ENCODE measurements at places on chromosomes 5 and 9. TPM values are rescaled to one million over a fixed set of nuclear protein-coding genes. Genes with fewer than 3 reads are reported as not detected.

AHRR gene
- total RNA-seq = 2.3 TPM

DNA sequence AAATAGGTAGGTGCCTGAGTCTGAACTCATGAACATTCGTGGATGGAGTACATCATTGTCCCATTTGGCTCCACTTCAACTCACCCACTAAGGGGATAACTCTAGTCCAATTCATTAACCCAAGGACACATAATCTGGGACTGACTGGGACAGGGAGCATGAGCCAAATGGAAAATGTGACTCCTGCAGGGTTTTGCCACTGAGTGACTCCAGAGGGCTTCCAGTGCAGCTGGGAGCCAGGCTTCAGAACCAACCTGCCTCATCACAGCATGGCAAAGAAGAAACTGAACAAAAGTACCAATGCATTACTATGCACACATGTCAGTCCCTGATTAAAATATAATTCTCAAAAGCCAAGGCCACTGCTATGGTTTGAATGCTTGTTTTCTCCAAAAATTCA is 159.7 kb upstream of the SNX2 start:
- no peaks in the 10 kb centered on the region for H3K36me3 ChIP-seq
- H3K4me3 ChIP-seq = no peak overlapping the region
- no peaks in the 10 kb centered on the region for H3K27me3 ChIP-seq
- peaks cover 2% of the 10 kb centered on the region for H3K4me1 ChIP-seq
- DNase-seq = no peak

GABRA1 gene
- not detected for total RNA-seq

GRCh38 chr5:14744296-14745187 is 80.0 kb downstream of the OTULIN start:
- H3K4me1 ChIP-seq = no peaks in the 10 kb centered on the region
- H3K27me3 ChIP-seq = no peaks in the 10 kb centered on the region
- no peak overlapping the region for H3K27ac ChIP-seq
- H3K4me3 ChIP-seq = no peak overlapping the region

DNA sequence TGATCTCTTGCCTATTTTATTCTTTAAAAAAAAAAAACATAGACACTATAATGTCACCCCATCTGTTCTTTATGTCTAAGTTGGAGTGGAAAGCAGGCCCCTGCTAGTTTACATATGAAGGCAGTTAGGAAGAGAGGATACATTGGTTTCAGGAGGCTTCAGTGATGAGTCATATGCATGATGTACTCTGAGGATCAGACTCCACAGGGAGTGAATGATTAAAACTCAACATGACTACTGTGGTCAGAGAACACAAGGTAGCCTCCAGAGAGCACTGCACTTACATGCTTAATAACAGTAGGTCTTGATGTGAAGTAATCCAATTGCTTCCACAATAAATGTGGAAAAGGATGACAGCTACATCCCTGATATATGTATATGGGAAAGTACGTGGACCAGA is 22.7 kb upstream of the FSTL4 start:
- H3K4me1 ChIP-seq = no peaks in the 10 kb centered on the region
- no peak for DNase-seq
- H3K4me3 ChIP-seq = no peak overlapping the region
- H3K36me3 ChIP-seq = no peaks in the 10 kb centered on the region
- H3K27ac ChIP-seq = no peak overlapping the region

GRCh38 chr5:169706758-169707450 is 69.8 kb downstream of the DOCK2 start:
- H3K4me3 ChIP-seq = no peak overlapping the region
- H3K27ac ChIP-seq = no peak overlapping the region
- no peaks in the 10 kb centered on the region for H3K4me1 ChIP-seq
- no peaks in the 10 kb centered on the region for H3K27me3 ChIP-seq
- no peaks in the 10 kb centered on the region for H3K36me3 ChIP-seq

- no peak for DNase-seq
- H3K27ac ChIP-seq = no peak overlapping the region
- H3K27me3 ChIP-seq = no peaks in the 10 kb centered on the region
Observed at GRCh38 chr5:132877938-132878337, 4.5 kb downstream of the LEAP2 start.

DNA sequence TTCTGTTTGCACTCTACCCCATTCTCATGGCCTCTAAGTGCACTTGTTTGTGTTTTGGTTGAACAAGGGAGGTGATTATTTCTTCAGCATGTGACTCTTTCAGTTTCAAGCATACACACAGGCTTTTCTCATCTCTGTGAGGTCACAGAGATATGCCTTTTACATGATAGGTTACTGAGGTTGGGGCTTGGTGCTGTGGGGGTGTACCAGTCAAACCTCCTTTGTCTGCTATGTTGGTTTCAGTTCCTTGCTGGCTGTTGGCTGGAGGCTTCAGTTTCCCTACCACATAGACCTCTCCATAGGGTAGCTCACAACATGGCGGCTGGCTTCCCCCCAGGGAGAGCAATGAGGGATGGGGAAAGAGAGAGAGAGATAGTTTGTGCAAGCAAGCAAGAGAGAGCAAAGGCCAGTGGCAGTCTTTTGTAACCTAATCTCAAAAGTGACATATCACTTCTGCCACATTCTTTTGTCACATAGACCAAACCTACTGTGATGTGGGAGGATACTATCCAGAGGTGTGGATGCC is 96.7 kb upstream of the SEMA6A start:
- H3K27ac ChIP-seq = no peak overlapping the region
- no peaks in the 10 kb centered on the region for H3K4me1 ChIP-seq
- H3K4me3 ChIP-seq = no peak overlapping the region

EIF4E1B gene
- not detected for total RNA-seq

- H3K27me3 ChIP-seq = no peaks in the 10 kb centered on the region
- no peak overlapping the region for H3K27ac ChIP-seq
- no peaks in the 10 kb centered on the region for H3K36me3 ChIP-seq
- DNase-seq = no peak
- no peaks in the 10 kb centered on the region for H3K4me1 ChIP-seq
- H3K4me3 ChIP-seq = no peak overlapping the region
Observed at GRCh38 chr5:142613271-142613671, 72.6 kb downstream of the FGF1 start.

PRSS3 gene
- not detected for total RNA-seq

DNA sequence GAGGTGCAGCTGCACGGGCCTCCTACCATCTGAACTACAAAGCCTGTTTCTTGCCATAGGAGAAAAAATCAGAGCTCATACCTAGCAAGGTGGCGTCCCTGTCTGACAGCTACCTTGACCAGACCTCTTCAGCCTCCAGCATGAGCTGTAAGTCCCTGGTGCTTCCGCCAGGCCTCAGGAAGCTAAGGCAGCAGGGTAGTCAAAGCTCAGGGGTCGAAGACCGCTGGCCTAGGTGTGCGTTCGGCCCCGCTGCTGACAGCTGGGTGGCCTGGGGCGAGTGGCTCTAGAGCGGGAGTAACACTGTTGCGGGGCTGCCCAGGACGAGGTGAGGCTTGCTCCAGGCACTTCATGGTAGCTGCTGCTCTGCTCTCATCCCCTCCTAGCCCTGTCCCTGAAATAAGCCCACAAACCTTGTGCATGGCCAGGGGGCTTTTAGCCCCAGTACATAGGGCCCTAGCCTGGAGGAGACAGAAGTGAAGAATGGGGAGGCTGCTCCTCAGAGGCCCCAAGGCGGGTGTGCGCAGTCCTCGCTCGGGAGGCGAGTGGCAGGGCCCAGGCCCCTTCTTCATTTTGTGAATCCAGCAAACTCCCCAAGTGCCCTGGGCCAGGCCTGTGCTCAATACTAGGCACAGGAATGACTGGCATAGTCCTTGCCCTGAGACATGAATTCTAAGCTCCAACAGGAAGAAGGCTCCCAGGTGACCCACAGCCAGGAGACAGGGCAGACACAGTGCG is 5.4 kb downstream of the TOR2A start:
- peaks cover 6% of the 10 kb centered on the region for H3K4me1 ChIP-seq
- no peak overlapping the region for H3K4me3 ChIP-seq
- H3K36me3 ChIP-seq = no peaks in the 10 kb centered on the region
- no peaks in the 10 kb centered on the region for H3K27me3 ChIP-seq

- H3K36me3 ChIP-seq = no peaks in the 10 kb centered on the region
- H3K27ac ChIP-seq = no peak overlapping the region
- H3K4me3 ChIP-seq = no peak overlapping the region
- no peak for DNase-seq
- no peaks in the 10 kb centered on the region for H3K27me3 ChIP-seq
Observed at GRCh38 chr9:84557751-84558150, 111.8 kb upstream of the NTRK2 start.

DNA sequence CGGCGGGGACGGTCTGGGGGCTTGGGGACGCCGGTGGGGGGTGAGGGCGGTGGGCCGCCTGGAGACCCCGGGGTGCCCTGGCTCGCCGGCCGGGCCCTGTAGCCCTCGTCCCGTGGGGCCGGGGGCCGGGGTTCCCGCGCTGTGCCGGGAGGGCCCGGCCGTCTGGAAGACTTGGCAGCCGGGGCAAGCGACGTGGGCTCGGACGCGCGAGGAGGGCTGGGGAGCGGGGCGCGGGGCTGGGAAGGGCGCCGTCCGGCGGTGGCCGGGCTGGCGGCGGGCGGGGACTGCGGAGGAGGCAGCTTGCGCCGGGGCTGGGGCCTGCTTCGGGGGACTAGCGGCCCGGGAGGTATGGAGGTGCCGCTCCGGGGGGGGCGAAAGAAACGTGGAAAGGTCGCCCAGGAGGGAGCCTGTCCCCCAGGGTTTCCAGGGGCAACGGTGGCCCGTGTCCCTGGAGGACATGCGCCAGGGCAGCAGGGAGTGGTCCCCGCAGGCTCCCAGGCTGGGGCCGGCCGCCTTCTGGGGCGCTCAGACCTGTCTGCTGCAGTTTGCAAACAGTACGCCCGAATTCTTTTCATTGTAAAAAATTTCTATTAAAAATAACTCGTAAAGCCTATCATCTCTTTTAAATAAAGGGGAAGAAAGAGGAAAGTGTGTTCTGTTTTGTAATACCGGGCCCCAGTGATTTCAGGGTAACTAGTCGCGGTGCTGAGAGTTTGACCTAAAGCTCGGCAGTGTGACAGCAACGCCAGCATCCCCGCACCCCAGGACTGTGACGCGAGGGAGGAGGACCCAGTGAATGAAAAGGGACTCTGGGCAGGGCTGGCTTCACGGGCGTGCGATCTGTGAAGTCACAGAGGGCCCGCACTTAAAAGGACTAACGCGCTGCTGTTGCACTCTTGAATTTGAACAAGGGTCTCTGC is 752 bp upstream of the ANKH start:
- H3K36me3 ChIP-seq = no peaks in the 10 kb centered on the region
- H3K4me3 ChIP-seq = peak overlapping the region; percentile 72
- H3K27ac ChIP-seq = peak overlapping the region; percentile 98

DNA sequence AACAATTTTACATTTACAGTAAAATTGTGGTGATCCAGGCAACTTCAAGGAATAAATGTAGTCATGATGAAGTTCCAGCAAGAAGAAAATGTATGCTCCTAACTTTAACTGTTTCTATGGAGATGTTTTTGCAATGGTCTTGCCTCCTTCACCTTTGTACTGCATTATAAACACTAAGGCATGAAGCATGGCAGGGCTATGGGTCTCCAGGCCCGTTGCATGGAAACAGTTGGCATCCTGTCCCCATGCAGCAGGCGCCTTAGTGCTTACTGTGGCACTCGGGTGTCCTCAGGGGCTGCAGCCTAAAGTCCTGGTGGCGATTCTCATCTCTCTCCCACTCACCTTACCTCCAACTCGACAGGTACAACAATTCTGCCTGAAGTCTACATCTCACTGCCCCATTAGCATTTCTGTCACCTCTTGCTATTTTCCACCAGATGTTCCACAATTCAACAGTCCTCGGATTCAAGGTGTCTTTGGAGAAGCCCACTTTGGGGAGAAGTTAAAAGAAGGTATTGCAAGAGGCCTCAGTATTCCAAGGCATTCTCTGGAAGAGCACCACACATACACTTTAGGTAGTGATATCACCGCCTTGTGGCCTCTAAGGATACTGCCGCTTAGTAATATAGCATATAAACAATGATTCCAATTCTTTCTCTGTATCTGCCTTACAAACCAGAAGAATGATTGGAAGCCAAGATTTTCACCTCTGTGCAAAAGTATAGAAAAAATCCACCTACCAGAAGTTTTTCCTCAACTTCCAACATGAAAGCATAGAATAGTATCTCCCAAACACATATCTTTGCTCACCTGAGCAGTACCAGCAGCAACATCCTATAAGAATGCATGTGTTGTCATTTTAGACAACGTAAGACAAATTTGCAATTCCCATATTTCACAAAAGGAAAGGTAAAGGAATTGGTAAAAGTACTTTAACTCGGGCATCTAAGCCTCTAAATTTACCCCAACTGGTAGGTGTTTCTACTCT is 5.1 kb downstream of the LIFR start:
- H3K4me1 ChIP-seq = peaks cover 17% of the 10 kb centered on the region
- DNase-seq = peak; percentile 42
- no peaks in the 10 kb centered on the region for H3K27me3 ChIP-seq
- H3K36me3 ChIP-seq = no peaks in the 10 kb centered on the region
- no peak overlapping the region for H3K27ac ChIP-seq

GRCh38 chr5:133891390-133891789 is 77.0 kb downstream of the C5orf15 start:
- H3K4me1 ChIP-seq = no peaks in the 10 kb centered on the region
- H3K27ac ChIP-seq = no peak overlapping the region
- H3K27me3 ChIP-seq = no peaks in the 10 kb centered on the region
- DNase-seq = no peak
- H3K4me3 ChIP-seq = no peak overlapping the region

KLF4 gene
- total RNA-seq = 138 TPM

GRCh38 chr9:127876764-127877562 is 512 bp downstream of the AK1 start:
- peak; percentile 43 for DNase-seq
- H3K4me3 ChIP-seq = peak overlapping the region; percentile 46
- H3K36me3 ChIP-seq = no peaks in the 10 kb centered on the region
- peaks cover 28% of the 10 kb centered on the region for H3K4me1 ChIP-seq
- H3K27me3 ChIP-seq = no peaks in the 10 kb centered on the region
- peak overlapping the region; percentile 39 for H3K27ac ChIP-seq

DNM1 gene
- total RNA-seq = 1.2 TPM

DNA sequence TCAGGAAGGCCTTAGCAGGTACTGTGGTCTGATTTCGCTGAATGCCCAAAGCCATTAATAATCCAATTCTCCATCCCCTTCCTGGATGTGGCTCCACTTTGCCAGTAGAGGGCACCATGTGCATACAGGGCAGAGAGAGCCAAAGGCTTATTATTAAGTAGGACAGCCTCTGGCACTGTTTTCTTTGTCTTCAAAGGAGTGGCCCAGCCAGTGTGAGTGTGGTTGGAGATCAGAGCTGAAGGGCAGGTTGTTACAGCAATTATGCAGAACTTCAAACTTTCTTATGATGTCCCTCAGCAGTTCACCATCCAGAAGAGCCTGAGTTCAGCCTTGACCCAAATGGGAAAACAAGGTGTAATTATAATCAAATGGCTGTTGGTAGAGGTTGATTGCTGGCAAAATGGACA is 38.6 kb upstream of the CEMIP2 start:
- no peaks in the 10 kb centered on the region for H3K36me3 ChIP-seq
- peak; percentile 37 for DNase-seq
- H3K4me3 ChIP-seq = no peak overlapping the region
- H3K4me1 ChIP-seq = no peaks in the 10 kb centered on the region

DNA sequence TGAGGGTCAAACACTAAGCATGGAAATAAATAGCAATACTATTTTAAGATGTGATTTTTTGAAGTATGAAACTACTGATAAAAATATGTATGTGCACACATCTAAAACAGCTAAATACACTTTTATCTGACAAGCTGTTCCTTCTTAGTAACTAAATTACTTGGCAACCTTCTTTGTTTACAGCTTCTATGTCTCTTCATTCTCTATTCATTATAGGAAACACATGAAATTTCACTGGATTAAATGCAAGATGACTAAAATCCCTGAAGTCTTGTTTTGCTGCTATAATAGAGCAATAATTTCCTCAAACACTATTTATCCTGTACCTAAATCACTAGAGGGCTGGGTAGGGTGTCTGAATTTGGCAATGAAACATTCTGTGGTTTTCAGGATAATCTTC is 11.7 kb downstream of the RICTOR start:
- no peak overlapping the region for H3K27ac ChIP-seq
- DNase-seq = no peak

SLC2A6 gene
- total RNA-seq = 1.3 TPM

GABRP gene
- 0.18 TPM for total RNA-seq

Measured in ovary (tissue), 10 donors.